Fibroblast of the aortic adventitia (primary cell): ENCODE measurements at places on chromosomes 1 and 21.

DNA sequence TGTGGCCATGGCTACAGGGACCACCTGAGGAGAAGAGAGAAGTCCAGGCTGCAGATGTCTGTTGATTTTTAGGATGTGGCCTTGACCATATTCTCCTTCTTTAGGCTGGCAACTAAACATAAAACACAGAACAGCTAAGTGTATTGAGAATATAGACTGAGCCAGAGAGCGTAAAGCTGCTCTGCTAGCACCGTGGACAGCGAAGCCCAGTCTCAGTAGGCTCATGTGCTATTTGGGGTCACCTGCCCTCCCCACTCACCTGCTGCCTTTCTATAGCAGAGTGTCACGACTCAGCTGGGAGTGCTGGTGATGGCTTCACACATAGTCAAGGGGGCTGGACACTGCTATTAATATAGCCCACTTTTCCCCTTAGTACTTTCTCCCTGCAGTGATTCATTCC lies 278.5 kb downstream of the KCNH1 start:
- DNase-seq: no peak

DNA sequence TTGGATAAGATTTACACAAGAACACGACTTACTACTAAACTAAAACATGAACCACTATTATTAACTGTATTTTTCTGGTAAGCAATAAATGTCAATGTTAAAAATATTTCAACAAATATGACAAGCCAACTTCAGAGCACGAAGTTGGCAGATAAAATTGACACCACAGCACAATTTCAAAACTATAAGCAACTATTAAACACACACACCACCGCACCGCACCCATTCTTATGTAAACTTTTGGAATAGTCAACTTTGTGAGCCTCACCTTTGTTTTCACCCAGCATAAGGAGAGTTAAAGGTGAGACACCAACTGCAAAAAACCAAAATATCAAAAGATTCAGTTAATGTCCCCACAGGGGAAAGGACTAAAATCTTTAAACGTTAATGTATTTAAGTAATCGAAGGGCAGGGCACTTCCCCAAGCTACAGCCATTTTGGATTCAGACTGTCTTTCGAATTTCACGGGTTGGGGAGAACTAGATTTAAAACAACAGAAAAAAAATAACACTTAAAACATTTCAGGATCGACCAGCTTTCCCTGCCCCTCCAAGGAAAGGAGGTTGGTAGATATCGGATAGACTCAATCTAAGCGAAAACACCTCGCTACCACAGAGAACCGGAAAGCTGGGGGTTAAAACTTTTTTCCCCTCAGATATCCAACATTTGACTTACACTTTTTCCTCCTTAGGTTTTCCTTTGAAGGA lies 872 bp downstream of the GPBP1L1 start:
- DNase-seq: peak; percentile 31

GRCh38 chr1:24905979-24906720 lies 23.9 kb downstream of the RUNX3 start:
- DNase-seq: no peak

- peak; percentile 47 for DNase-seq
Observed at GRCh38 chr1:228646717-228647522, 88.4 kb upstream of the RHOU start.

GRCh38 chr21:36723371-36723881 lies 24.5 kb downstream of the SIM2 start:
- no peak for DNase-seq

GRCh38 chr21:16258844-16259611 lies 529.2 kb downstream of the USP25 start:
- DNase-seq: no peak

DNA sequence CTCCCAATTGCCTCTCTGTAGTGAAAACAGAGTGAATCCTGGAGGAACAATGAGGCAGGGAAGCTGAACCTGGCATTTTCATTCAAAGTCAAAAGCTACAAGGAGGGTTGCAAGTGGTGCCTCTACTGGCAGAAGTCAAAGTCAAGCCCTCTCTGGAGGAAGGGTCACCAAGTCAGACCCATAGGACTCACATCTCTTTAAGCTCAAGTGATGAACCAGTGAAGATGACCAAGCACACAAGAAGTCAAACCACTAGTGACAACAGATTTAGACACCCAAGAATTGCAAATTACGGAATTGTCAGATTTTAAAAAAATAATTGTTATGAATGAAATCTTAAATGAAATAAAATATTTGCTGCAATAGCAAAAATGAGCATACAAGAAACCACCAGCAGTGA lies 81.1 kb upstream of the ATP1B1 start:
- DNase-seq: no peak

- DNase-seq: no peak
Observed at GRCh38 chr1:31981456-31981839, 32.2 kb upstream of the KHDRBS1 start.

DNA sequence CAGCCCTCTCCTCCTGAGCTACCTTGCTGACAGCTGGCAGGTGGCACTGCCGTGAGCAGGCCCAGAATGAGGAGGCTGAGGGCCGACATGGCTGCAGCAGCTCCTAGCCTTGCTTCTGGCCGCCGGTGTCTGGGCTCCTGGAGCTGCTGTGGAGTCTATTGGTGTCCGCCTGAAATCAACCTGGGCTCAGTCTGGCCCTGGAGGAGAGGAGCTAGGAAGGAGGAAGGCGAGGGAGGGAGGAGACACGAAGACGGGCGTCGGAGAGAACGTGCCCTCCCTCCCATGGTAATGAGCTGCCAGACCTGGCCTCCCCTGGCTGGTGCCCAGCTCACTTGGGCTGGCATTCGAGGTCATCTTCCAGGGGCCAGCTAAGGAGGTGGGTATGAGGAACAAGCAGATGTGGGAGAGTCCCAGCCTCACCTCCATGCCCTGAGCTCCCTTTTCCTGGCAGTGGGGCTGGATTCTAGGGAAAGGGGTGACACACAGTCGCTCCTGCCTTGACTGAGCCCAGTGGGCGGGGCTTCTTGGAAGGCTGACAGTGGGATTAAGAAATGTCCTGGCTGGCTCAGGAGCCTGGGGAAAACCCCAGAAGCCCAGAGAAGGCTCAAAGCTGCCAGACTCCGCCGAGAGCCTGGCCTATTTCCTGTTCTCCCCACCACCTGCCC lies at the start of gene PDZK1IP1:
PDZK1IP1 (minus strand) TSS at position 193 of the 665 bp plus-strand sequence; CDS start at position 89, 104 bp downstream.
- DNase-seq: peak; percentile 91
